Stimulated activated CD4-positive, alpha-beta T cell treated with anti-CD3 and anti-CD28 coated beads, Interleukin-2, amount 100 ng/mL, for 24 hours (primary cell): ENCODE measurements at places on chromosomes 5 and 9.

- DNase-seq: no peak
Observed at GRCh38 chr5:53557386-53557785, 3.1 kb upstream of the NDUFS4 start.

DNA sequence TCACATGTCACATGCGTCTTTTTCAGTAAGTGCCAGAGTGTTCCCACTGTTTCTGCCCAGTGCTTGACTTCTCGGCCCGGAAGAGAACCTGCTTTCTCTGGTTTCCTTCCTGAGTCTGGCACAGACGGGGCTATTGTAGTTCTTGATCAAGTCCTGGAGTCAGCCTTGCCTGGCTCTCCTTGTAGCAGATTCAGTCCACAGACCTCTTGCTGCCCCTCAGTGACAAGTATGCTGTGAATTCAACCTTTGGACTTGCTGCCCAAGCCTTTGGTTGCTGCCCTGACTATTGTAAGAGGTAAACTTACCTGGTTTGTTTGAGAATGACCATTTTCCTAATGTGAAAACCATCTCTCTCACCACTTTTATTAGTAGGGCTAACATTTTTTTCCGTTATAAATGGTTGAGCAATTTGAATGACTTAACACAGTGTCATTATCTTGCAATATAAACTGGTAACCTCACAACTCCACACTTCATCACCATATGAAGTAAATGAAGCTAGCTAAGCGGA is 24.7 kb downstream of the ZBTB34 start:
- no peak for DNase-seq

- no peak for DNase-seq
Observed at GRCh38 chr9:738209-738915, 103.1 kb upstream of the DMRT1 start.

- no peak for DNase-seq
Observed at GRCh38 chr9:86774116-86774515, 173.2 kb downstream of the GAS1 start.

- no peak for DNase-seq
Observed at GRCh38 chr5:9888501-9888901, 258.4 kb upstream of the TAS2R1 start.

GRCh38 chr5:68911840-68912690 is 181.7 kb upstream of the SLC30A5 start:
- DNase-seq: no peak

- DNase-seq: no peak
Observed at GRCh38 chr9:28927691-28928090, 1354.4 kb upstream of the C9orf72 start.

DNA sequence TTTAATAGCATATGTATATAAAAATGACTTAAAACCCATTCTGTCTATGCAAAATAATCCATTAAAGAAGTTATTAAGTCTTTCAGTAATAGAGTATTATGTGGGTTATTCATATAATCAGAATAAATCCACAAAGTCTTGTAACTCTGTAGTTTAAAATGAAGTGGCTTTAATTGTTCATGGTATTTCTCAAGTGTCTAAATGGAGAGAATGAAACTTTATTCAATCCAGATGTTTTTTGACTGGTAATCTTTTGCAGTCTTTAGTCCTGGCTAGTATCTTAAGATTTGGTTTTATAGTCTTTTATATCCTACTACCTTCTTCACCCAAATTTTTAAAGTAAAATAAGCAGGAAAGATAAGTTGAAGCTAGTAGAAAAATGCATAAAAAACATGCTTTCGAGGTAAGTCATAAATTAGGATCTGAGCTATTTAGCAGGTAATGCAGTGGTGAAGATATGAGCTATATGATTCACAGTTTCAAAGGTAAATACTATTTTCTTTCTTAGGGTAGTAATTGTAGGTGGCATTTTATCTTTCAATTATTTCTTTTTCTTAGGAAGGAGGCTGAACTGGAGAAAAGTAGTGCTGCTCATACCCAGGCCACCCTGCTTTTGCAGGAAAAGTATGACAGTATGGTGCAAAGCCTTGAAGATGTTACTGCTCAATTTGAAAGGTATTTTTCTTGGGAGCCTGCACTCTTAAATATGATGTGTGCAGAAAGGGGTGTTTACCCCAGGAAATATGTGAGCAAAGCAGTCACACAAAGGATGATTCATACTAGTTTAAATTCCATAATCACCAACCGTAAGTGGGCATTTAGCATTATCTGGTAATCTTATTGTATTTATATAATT is 17.9 kb downstream of the HMMR start:
- no peak for DNase-seq

- DNase-seq: peak; percentile 2
Observed at GRCh38 chr9:81687521-81688261, 1.7 kb downstream of the TLE1 start.
